ENCODE measurements at places on chromosomes 7 and 10. TPM values are rescaled to one million over a fixed set of nuclear protein-coding genes. Genes with fewer than 3 reads are reported as not detected.

- H3K27ac ChIP-seq, result no peak overlapping the region
- H3K27me3 ChIP-seq, result peaks cover 8% of the 10 kb centered on the region
- no peak for DNase-seq
- H3K36me3 ChIP-seq, result no peaks in the 10 kb centered on the region
- no peak overlapping the region for H3K4me3 ChIP-seq
Observed at GRCh38 chr7:4884164-4884563, 648 bp upstream of the RADIL start.

DNA sequence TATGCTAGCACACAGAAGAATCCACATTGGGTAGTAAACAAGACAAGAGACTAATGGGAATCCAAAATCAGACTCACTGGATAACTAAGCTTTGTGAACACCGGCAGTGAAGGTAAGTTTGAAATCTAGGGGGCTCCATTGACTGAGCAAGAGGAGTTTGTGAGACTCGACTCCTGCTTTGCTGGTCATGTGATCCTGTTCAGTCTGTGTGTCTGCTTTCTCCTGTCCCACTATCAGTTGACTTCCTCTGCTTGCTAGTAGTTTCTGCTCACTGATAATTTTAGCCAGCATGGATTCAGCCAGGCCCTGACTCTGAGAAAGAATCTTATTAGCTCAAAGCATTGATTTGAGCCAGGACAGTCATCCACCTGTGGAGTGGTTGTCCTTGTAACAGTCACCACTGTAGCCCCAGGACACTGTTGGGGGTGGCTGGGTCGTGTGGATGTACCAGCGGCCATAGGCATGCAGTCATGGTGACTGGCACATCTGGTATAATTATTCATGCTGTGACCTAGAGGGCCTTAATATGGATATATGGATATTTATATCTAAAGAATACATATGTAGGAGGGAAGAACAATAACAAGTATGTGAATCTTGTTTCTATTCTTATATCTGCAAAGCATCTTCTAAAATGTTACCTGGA lies 44.4 kb downstream of the DNAH11 start:
- no peaks in the 10 kb centered on the region for H3K27me3 ChIP-seq
- H3K4me3 ChIP-seq, result no peak overlapping the region
- H3K27ac ChIP-seq, result no peak overlapping the region

DNA sequence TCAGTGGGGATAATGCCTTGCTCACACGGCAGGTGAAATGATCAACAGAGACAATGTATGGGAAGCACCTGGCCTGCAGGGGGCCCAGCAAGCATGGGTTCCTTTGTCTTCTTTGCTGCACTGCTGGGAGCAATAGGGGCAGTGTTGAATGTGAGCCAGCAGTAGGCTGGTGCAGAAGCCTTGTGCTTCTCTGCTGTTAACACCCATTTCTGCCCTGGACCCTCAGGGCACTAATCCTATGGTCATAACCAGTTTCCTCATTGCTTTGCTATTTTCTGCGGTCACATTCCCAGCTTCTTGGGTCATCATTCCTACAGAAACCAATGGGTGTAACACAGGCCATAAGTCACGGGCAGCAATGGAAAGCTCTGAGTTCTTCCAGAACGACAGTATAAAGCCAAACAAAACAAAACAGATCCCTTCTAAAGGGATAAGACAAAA lies 10.9 kb upstream of the LGI1 start:
- no peak for DNase-seq
- no peaks in the 10 kb centered on the region for H3K36me3 ChIP-seq
- H3K4me1 ChIP-seq, result no peaks in the 10 kb centered on the region
- no peak overlapping the region for H3K27ac ChIP-seq

DNA sequence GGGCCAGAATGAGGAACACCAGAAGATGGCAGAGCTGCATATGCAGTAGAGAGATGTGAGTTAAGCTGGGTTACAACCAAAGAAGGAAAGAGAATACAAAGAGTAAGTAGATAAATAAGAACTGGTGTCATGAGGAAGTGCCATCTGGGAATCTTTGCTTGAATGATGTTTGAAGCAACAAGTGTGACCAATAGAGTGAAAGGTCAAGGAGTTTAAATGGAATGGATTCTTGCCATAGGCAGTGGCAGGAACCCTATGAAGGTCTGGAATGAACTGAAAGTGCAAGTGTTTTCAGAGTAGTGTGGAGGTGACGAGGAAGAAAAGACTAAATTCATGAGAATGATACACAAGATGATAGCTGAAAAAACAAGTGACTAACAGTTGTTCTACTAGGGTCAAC lies 21.6 kb downstream of the MEST start:
- no peaks in the 10 kb centered on the region for H3K36me3 ChIP-seq
- no peaks in the 10 kb centered on the region for H3K27me3 ChIP-seq
- DNase-seq, result no peak
- no peak overlapping the region for H3K4me3 ChIP-seq
- H3K27ac ChIP-seq, result no peak overlapping the region

- no peaks in the 10 kb centered on the region for H3K4me1 ChIP-seq
- H3K27me3 ChIP-seq, result no peaks in the 10 kb centered on the region
Observed at GRCh38 chr10:19592276-19592675, 224.0 kb upstream of the PLXDC2 start.

PLAC9 gene
- polyA plus RNA-seq, result not detected

Data from CD8-positive, alpha-beta memory T cell (primary cell).